Tibial artery (tissue), 4 donors: ENCODE measurements at places on chromosomes 11 and 22.

- no peaks in the 10 kb centered on the region for H3K36me3 ChIP-seq
- H3K27me3 ChIP-seq = no peaks in the 10 kb centered on the region
- no peak overlapping the region for H3K27ac ChIP-seq
- H3K4me1 ChIP-seq = no peaks in the 10 kb centered on the region
Observed at GRCh38 chr22:36858966-36859365, 1.8 kb upstream of the NCF4 start.

- no peaks in the 10 kb centered on the region for H3K27me3 ChIP-seq
- H3K4me3 ChIP-seq = no peak overlapping the region
- DNase-seq = no peak
- no peaks in the 10 kb centered on the region for H3K36me3 ChIP-seq
- peak overlapping the region; percentile 71 for H3K27ac ChIP-seq
- H3K4me1 ChIP-seq = peaks cover 14% of the 10 kb centered on the region
Observed at GRCh38 chr11:130562549-130562948, 114.1 kb downstream of the ADAMTS15 start.

GRCh38 chr22:21626735-21627469, 2.9 kb downstream of the YDJC start:
- peaks cover 47% of the 10 kb centered on the region for H3K4me1 ChIP-seq
- H3K27me3 ChIP-seq = no peaks in the 10 kb centered on the region
- no peak for DNase-seq
- no peaks in the 10 kb centered on the region for H3K36me3 ChIP-seq

- no peaks in the 10 kb centered on the region for H3K4me1 ChIP-seq
- DNase-seq = no peak
- no peaks in the 10 kb centered on the region for H3K36me3 ChIP-seq
- H3K27ac ChIP-seq = no peak overlapping the region
- no peak overlapping the region for H3K4me3 ChIP-seq
Observed at GRCh38 chr11:20610825-20611224, 11.4 kb downstream of the SLC6A5 start.

GRCh38 chr11:84310268-84310667, 1024.1 kb upstream of the CCDC90B start:
- H3K4me1 ChIP-seq = no peaks in the 10 kb centered on the region
- H3K27me3 ChIP-seq = no peaks in the 10 kb centered on the region
- H3K27ac ChIP-seq = no peak overlapping the region
- H3K4me3 ChIP-seq = no peak overlapping the region
- H3K36me3 ChIP-seq = no peaks in the 10 kb centered on the region

- no peak overlapping the region for H3K4me3 ChIP-seq
- H3K36me3 ChIP-seq = no peaks in the 10 kb centered on the region
- no peak for DNase-seq
- no peaks in the 10 kb centered on the region for H3K4me1 ChIP-seq
Observed at GRCh38 chr11:32224580-32224979, 133.7 kb downstream of the RCN1 start.

- DNase-seq = no peak
- H3K4me3 ChIP-seq = no peak overlapping the region
- H3K4me1 ChIP-seq = no peaks in the 10 kb centered on the region
- H3K27ac ChIP-seq = no peak overlapping the region
- no peaks in the 10 kb centered on the region for H3K27me3 ChIP-seq
Observed at GRCh38 chr11:43164831-43165230, 147.0 kb upstream of the API5 start.

DNA sequence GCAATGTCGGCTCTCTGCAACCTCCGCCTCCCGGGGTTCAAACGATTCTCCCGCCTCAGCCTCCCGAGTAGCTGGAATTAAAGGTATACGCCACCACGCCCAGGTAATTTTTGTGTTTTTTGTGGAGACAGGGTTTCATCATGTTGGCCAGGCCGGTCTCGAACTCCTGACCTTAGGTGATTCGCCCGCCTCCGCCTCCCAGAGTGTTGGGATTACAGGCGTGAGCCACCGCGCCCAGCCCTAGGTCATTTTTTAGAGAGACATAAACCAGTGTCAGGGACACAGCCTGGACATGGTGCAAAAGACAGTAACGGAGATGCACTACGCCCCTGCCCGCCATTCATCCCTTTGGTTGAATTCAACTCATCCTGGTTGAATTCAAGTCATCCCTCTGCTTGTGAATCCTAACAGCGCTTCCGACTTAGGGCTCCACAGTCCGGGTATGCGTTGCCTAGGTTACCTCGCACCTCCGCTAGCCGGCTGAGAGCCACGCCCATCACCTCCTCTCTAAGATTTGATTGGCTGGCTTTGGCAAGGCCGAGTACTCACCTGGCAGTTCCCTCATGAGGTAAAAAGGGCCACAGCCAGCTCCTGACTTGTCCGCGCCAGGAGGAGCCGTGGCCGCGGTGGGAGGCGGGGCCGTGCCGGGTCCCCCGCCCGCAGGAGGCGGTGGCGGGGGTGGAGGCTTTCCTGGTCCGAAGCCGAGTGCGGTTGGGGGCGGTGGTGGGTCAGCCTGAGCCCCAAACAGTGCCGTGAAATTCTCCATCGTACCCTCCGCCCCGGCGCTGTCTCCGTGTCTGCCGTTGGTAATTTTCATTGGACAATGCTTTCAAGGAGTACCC, at the start of gene MED19:
Gene MED19, minus strand, starts transcription at position 802 of the 842 bp plus-strand sequence. Its CDS starts 36 bp downstream, at position 766.
- peaks cover 46% of the 10 kb centered on the region for H3K4me1 ChIP-seq
- no peaks in the 10 kb centered on the region for H3K36me3 ChIP-seq
- H3K27ac ChIP-seq = peak within 1 kb of the TSS; percentile 78
- H3K27me3 ChIP-seq = no peaks in the 10 kb centered on the region

- H3K4me1 ChIP-seq = peaks cover 17% of the 10 kb centered on the region
- H3K27ac ChIP-seq = no peak overlapping the region
- no peak overlapping the region for H3K4me3 ChIP-seq
- no peak for DNase-seq
- H3K27me3 ChIP-seq = no peaks in the 10 kb centered on the region
Observed at GRCh38 chr22:34798605-34799004, 267.4 kb upstream of the ISX start.

DNA sequence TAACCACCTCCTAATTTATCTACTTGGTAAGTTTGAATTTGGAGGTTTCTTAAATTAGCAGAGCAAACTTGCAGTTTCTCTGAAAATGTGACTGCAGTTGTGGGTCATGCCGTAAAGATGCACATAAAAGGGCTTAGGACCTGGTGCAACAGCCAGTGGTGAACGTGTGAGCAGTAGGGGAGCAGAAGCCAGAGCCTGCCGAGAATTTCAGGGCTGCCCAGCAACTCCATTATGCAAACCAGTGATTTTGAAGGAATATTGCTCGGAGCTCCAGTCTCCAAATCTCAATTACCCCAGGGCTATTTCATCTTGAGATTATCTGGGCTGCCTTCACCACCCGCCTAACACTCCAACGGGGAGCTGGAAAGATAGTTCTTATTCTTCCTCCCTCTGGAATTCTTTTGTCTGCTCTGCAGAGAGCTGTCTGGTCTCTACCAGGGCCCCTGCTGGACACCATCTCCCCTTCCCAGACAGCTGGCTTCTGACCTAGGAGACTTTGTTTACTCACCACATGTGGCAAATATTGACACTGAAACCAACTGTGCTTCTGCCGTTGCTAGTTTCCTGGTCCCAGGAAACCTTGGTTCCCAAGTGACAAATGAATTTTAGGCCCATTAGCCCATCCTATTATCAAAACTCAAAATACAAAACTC, 93.9 kb downstream of the DSCAML1 start:
- no peak overlapping the region for H3K4me3 ChIP-seq
- peaks cover 48% of the 10 kb centered on the region for H3K27me3 ChIP-seq
- H3K4me1 ChIP-seq = no peaks in the 10 kb centered on the region
- H3K36me3 ChIP-seq = no peaks in the 10 kb centered on the region

- no peaks in the 10 kb centered on the region for H3K4me1 ChIP-seq
- DNase-seq = no peak
- H3K27ac ChIP-seq = no peak overlapping the region
- H3K4me3 ChIP-seq = no peak overlapping the region
- peaks cover 9% of the 10 kb centered on the region for H3K36me3 ChIP-seq
Observed at GRCh38 chr22:44143579-44143978, 37.1 kb upstream of the PARVG start.

GRCh38 chr11:14396273-14396672, 37.3 kb upstream of the RRAS2 start:
- no peak for DNase-seq
- no peak overlapping the region for H3K4me3 ChIP-seq
- no peaks in the 10 kb centered on the region for H3K36me3 ChIP-seq
- no peak overlapping the region for H3K27ac ChIP-seq
- H3K27me3 ChIP-seq = no peaks in the 10 kb centered on the region

- H3K27ac ChIP-seq = no peak overlapping the region
- no peaks in the 10 kb centered on the region for H3K36me3 ChIP-seq
- H3K27me3 ChIP-seq = peaks cover 46% of the 10 kb centered on the region
- DNase-seq = no peak
Observed at GRCh38 chr11:2808850-2809846, 76.4 kb downstream of the CDKN1C start.

GRCh38 chr11:78313181-78313795, 104.3 kb downstream of the GAB2 start:
- H3K4me3 ChIP-seq = no peak overlapping the region
- H3K4me1 ChIP-seq = peaks cover 37% of the 10 kb centered on the region
- DNase-seq = no peak
- H3K27me3 ChIP-seq = no peaks in the 10 kb centered on the region
- no peaks in the 10 kb centered on the region for H3K36me3 ChIP-seq

DNA sequence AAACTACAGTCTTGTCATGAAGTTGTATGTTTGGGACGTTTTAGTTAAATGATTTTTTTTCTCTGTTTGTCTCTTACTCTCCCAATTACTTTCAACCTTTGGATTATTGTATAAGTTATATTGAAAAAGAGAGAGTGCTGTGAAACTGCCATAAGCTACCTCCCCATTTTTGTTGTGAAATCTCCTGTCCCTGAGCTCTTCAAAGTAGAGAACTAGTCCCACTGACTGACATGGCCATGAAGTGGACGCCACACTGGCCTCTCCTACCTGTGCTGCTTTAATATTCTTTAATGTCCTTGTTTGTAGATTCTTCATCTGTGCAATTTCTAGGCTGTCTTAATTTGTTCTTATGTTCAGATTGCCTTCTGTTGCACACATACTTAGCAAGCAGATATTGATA, 56.3 kb downstream of the PPFIA1 start:
- no peak for DNase-seq
- H3K27me3 ChIP-seq = no peaks in the 10 kb centered on the region
- peak overlapping the region; percentile 45 for H3K27ac ChIP-seq
- peaks cover 82% of the 10 kb centered on the region for H3K36me3 ChIP-seq

DNA sequence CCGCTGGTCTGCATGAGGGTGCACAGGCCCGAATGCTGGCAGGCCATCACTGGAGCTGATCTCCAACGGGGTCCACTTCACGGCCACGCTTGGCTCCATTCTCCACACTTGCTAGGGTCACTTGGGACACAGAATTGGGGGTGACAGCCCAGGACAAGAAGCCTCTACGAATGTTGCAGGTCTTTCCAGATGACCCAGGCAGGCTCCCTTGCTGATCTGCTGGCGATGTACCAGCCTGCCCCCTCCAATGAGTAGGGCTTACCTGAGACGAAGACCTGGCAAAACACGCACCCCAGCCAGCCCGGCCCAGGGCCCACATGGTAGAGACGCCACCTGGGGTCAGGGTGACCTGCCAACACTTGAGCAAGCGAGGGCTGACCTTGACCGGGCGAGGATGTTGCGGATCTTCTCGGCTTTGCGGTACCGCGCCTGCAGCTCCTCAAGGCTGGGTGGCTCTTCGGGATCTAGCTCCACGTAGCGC, 44.9 kb downstream of the C11orf58 start:
- no peaks in the 10 kb centered on the region for H3K27me3 ChIP-seq
- H3K4me1 ChIP-seq = peaks cover 7% of the 10 kb centered on the region
- no peak overlapping the region for H3K4me3 ChIP-seq
- no peaks in the 10 kb centered on the region for H3K36me3 ChIP-seq
- DNase-seq = no peak
- no peak overlapping the region for H3K27ac ChIP-seq

GRCh38 chr22:22380098-22381030, 128.2 kb downstream of the ZNF280B start:
- DNase-seq = no peak
- H3K27me3 ChIP-seq = no peaks in the 10 kb centered on the region
- H3K4me3 ChIP-seq = no peak overlapping the region
- H3K4me1 ChIP-seq = no peaks in the 10 kb centered on the region
- H3K36me3 ChIP-seq = no peaks in the 10 kb centered on the region

- no peak for DNase-seq
- H3K4me1 ChIP-seq = no peaks in the 10 kb centered on the region
- H3K27ac ChIP-seq = no peak overlapping the region
- no peaks in the 10 kb centered on the region for H3K27me3 ChIP-seq
- no peaks in the 10 kb centered on the region for H3K36me3 ChIP-seq
- no peak overlapping the region for H3K4me3 ChIP-seq
Observed at GRCh38 chr11:36609383-36609782, 11.3 kb upstream of the RAG2 start.

- H3K4me3 ChIP-seq = no peak overlapping the region
- H3K27me3 ChIP-seq = no peaks in the 10 kb centered on the region
- no peaks in the 10 kb centered on the region for H3K36me3 ChIP-seq
- no peaks in the 10 kb centered on the region for H3K4me1 ChIP-seq
- no peak for DNase-seq
- H3K27ac ChIP-seq = no peak overlapping the region
Observed at GRCh38 chr11:80186692-80187091, 745.9 kb upstream of the TENM4 start.

DNA sequence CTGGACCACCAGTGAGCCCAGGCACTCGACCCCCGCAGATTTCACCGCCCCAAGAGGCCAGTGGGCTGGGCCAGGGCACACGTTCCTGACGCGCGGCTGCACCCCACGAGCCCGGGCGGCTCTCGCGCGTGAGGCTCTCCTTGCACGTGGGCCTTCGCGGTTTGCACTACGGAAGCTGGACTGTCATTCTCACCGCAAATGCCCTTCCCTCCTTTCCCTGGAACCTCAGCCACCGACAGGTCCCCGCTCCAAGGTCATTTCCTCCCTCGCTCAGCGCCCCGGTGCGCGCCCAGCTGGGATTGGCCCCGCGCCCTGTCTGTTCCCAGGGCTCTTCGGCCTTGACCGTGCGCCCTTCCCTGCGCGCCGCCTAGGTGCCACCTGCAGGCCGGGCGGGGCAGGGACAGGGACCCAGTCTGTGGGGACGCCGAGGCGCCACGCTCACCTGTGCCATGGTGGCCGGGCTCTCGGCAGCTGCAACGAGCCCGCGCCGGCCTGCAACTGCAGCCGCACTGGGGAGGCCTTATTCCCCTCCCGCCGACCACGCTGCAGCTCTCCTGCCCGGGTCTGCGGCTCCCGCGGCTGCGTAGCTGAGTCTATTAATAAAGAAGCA, 2.1 kb upstream of the CPT1A start:
- H3K4me1 ChIP-seq = peaks cover 19% of the 10 kb centered on the region
- DNase-seq = peak; percentile 41
- no peaks in the 10 kb centered on the region for H3K36me3 ChIP-seq
- no peak overlapping the region for H3K27ac ChIP-seq
- H3K27me3 ChIP-seq = no peaks in the 10 kb centered on the region
- H3K4me3 ChIP-seq = peak overlapping the region; percentile 90

GRCh38 chr11:11969380-11970215, 38.8 kb downstream of the DKK3 start:
- H3K27me3 ChIP-seq = no peaks in the 10 kb centered on the region
- peak overlapping the region; percentile 36 for H3K27ac ChIP-seq
- peaks cover 39% of the 10 kb centered on the region for H3K36me3 ChIP-seq

DNA sequence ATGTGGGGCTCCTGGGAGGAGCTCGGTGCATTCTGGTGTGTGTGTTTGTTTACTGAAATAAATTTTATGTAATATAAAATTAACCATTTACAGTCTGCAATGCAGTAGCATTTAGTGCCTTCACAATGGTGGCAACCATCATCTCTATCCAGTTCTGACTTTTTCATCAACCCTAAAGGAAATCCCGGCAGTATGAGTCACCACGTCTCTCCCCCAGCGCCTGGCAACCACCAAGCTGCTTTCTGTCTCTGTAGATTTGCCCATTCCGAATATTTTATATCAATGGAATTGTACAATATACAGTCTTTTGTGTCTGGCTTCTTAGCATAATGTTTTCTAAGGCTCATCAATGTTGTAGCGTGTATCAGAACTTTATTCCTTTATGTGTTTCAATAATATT, 300.5 kb downstream of the MIAT start:
- no peaks in the 10 kb centered on the region for H3K36me3 ChIP-seq
- DNase-seq = no peak
- no peak overlapping the region for H3K4me3 ChIP-seq
- H3K4me1 ChIP-seq = no peaks in the 10 kb centered on the region
